ENCODE measurements at places on chromosomes 7 and 10.

DNA sequence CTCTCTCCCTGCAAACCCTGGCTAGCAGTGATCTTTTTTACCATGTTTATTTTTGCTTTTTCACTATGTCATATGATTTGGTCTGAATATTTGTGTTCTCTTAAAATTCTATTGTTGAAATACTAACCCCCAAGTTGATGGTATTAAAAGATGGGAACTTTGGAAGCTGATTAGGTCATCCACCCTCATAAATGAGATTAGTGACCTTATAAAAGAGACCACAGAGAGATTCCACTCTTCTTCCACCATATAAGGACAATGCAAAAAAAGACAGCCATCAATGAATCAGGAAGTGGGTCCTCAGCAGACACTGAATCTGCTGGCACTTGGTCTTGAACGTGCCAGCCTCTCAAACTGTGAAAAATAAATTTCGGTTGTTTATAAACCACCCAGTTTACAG, 112.8 kb upstream of the KCND2 start:
- DNase-seq = no peak

GRCh38 chr10:23070913-23071218, 24.5 kb upstream of the MSRB2 start:
- no peak for DNase-seq

DNA sequence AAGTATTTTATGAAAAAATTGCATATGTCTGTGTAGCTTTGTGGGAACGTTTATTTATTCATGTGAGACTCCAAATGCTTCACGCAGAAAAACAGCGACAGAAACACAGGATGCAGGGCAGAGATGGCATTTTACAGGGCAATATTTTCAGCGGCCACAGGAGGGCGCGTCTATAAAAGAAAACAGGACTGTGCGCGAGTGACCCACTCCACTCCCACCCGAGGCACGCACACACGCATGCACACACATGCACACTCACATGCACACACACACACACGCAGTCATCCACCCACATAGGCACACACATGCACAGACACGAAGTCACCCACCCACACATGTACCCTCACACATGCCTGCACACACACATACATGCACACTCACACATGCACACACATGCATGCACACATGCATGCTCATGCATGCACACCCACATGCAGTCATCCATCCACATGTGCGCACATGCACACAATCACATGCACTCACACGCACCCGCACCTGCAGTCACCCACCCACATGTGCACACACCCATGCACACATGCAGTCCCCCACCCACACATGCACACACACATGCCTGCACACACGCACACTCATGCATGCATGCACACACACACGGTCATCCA, 96.3 kb downstream of the DNAJB6 start:
- DNase-seq = no peak

GRCh38 chr7:30926313-30926712, 14.7 kb downstream of the AQP1 start:
- DNase-seq = no peak

GRCh38 chr10:84238909-84239308, 2.4 kb downstream of the LRIT1 start:
- DNase-seq = no peak

DNA sequence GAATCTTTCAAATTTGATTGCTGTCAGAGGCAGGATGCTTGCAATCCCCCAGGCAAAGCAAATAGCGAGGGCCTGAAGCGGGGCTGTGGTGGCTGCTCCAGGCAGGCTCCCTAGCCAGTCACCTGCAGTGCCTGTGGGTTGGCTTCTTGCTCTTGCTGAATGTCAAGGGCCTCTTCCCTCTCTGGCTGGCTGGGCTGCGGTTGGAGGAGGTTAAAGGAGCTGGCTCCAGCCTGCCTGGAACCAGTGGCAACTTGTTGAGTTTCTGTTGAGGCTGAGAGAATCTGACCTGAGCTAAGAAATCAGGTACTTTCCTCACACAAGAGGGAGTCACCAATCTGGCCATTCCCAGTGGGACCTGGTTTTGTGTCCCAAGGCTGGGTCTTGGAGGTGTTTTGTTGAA, 134.7 kb downstream of the TMEM178B start:
- no peak for DNase-seq

- DNase-seq = no peak
Observed at GRCh38 chr10:131422731-131423130, 111.2 kb upstream of the TCERG1L start.

GRCh38 chr7:73986158-73986631, 41.8 kb upstream of the ELN start:
- DNase-seq = peak; percentile 85

GRCh38 chr7:130008941-130009847, 42.0 kb downstream of the ZC3HC1 start:
- no peak for DNase-seq

DNA sequence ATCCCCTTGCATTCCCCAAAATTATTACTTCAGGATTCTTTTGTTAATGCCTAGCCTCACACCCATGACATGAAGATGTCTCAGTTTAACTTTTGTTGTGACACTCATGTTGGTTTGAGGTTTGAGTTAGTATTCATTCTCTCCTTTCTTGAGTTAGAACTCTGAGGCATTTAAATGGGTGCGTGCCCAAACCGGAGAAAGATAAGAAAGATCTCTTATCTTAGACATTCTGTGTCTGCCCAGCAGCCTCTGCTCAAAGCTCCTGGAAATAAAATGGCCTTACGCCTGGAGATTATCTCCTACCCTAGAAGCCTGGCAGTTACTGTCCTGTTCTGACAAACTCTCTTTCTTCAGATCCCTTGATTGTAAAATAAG, 26.3 kb downstream of the WBP1L start:
- DNase-seq = no peak

DNA sequence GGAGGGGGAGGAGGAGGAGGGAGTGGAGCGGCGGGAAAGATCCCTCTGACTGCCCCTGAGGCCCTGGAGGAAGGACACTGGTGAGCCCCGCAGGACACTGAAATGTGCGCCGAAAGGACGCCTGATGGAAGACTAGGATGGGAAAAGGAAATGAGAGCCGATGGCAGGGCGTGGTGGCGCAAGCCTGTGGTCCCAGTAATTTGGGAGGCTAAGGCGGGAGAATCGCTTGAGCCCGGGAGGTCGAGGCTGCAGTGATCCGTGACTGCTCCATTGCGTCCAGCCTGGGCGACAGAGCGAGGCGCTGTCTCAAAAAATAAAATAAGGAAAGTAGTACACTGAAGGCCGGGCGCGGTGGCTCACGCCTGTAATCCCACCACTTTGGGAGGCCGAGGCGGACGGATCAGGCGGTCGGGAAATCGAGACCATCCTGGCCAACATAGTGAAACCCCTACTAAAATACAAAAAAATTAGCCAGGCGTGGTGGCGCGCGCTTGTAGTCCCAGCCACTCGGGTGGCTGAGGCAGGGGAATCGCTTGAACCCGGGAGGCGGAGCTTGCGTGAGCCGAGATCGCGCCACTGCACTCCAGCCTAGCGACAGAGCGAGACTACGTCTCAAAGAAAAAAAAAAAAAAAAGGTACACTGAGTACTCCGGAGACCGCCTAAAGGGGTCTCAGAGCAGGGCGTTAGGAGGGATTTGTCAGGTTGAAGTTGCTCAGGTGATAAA, 561 bp upstream of the HNRNPF start:
- DNase-seq = no peak

DNA sequence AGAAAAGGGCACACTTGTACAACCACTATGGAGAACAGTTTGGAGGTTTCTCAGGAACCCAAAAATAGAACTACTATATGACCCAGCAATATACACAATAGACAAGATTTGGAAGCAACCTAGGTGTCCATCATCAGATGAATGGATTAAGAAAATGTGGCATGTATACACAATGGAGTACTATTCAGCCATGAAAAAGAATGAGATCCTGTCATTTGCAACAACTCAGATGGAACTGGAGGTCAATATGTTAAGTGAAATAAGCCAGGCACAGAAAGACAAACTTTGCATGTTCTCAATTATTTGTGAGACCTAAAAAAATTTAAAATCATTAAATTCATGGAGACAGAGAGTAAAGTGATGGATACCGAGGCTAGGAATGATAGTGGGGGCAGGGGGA, 118.8 kb downstream of the ZNF467 start:
- DNase-seq = no peak

GRCh38 chr10:74093530-74094164, 57.0 kb downstream of the AP3M1 start:
- DNase-seq = no peak

- no peak for DNase-seq
Observed at GRCh38 chr10:82618007-82618406, 743.0 kb downstream of the NRG3 start.

- no peak for DNase-seq
Observed at GRCh38 chr7:116984917-116985316, 31.6 kb downstream of the ST7 start.

- DNase-seq = no peak
Observed at GRCh38 chr10:113099431-113100183, 149.6 kb downstream of the TCF7L2 start.

GRCh38 chr10:60031664-60032063, 125.3 kb upstream of the CCDC6 start:
- DNase-seq = no peak

DNA sequence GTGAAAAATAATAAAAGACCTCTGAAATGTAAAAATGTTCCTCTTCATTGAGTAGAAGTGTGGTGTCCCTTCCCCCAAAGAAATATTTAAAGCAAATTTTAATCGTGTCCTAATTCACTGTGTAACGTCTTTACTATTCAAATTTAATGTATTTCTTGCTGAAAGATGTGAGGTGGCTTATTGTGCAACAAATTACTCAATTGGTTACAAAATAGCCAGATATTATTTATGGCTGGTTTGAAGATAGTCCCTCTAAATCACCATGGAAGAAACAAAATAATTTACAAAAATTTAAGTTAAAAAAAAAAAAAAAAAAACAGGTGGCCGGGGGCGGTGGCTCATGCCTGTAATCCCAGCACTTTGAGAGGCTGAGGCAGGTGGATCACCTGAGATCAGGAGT, 43.7 kb downstream of the DNAJC12 start:
- DNase-seq = no peak

DNA sequence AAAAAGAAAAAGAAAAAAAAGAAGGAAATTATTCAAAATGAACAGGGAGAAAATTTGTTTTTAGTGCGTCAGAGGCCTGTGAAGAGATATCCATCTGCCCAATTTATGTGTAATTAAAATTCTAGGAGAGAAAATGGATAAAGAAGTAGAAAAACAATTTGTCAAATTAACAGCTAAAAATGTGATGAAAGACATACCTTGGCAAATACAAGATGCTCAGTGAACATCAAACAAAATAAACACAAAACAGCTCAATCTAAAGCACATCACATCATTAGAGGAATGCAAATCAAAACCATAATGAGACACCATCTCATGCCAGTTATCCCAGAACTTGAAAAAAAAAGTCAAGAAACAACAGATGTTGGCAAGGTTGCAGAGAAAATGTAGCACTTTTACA, 472.8 kb downstream of the PAXIP1 start:
- no peak for DNase-seq

- DNase-seq = no peak
Observed at GRCh38 chr10:88660598-88660884, 3.7 kb upstream of the LIPF start.

DNA sequence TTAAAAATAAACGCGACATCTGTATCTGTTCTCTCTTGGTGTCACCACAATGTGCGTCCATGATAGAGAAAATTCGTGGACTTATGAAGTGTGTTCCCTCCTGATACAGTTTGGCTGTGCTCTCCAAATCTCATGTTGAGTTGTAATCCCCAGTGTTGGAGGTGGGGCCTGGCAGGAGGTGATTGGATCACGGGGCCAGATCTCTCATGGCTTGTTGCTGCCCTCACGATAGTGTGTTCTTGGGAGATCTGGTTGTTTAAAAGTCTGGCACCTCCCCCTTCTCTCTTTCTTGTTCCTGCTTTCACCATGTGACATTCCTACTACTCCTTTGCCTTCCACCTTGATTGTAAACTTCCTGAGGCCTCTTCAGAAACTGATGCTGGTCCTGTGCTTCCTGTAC, 229.4 kb upstream of the MYO3A start:
- DNase-seq = no peak

GRCh38 chr7:82335927-82336326, 107.7 kb downstream of the CACNA2D1 start:
- no peak for DNase-seq

DNA sequence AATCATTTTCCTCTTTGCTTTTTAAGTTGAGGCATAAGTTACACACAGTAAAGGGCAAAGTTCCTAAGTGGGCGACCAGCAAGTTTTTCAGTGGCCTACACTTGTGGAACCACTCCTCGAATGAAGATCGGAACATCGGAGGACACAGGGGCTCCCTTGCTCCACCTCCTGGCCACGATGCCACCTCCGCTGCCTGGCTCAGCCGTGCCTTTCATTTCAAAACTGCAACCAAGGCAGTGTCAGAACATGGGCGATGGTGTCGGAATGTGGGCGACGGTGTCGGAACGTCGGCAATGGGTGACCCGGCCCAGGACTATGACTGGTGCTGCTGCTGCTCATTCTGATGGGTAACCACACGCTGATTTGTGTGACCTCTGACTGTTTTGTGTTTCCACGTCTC, 9.6 kb upstream of the VIPR2 start:
- DNase-seq = no peak

DNA sequence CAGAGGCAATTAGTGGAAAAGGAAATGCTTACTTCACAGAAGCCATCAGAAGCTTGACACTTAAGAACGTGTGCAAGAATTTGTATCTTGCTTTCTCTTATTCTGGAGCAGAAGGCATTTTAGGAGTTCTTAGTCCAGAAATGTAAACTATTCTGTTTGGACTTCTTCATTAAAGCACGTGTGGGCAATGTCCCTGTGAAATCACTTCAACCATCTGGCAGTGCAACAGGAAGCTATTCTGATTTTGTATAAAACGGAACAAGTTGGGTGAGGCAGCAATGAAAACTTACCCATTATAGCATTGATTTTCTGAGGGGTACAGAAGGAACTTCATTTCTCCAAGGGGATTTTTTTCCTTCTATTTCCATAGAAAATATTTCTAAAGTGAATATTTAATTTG, 21.3 kb upstream of the ARHGAP21 start:
- no peak for DNase-seq

DNA sequence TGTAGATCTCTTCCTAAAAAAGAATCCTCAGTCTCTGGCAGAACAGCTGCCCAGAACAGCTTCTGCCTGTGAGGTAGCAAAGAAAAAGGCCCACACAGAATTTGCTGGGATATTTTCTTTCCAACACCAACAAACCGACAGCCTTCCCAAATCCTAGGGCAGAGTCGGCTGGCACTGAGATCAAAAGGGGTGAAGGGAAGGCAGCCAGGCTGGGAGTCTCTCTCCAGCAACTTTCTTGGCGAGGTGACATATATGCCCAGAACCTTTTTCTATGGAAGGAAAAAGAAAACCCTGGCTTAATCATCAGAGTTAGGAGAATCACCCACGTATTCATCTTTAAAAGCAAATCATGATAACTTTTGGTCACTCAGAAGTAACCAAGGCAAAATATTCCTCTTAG, 279.6 kb downstream of the DNAJB6 start:
- DNase-seq = no peak

- DNase-seq = no peak
Observed at GRCh38 chr10:17236468-17237148, 8.6 kb downstream of the VIM start.

GRCh38 chr7:36088553-36088952, 64.5 kb upstream of the EEPD1 start:
- no peak for DNase-seq
